ENCODE measurements at places on chromosomes 7 and 10.

DNA sequence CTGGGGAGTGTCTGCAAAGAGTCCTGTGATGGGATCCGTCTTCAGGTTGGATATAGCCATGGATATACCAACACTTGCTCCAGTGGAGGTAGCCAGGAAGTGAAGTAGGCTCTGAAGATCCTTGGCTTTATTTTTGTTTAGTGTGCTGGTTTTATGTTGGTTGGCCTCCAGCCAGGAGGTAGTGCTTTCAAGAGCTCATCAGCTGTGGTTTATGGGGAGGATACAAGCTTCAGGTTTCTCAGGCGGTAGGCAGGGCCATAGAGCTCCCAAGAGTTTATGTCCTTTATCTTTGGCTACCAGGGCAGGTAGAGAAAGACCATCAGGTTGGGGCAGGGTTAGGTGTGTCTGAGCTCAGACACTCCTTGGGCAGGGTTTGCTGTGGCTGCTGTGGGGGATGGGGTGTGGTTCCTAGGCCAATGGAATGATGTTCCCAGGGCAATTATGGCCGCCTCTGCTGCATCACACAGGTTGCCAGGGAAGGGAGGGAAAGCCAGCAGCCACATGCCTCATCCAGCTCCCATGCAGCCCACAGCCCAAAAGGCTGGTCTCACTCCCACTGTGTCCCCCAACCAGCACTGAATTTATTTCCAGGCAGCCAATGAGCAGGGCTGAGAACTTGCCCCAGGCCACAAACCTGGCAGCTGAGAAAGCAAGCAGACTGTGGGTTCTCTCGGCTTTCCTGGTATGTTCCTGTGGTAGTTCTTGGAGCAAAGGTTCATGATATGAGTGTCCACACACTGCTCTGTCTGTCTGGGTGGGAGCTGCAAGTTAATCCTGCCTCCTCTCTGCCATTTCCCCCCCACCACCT is 67.0 kb upstream of the PRLHR start:
- DNase-seq = no peak

DNA sequence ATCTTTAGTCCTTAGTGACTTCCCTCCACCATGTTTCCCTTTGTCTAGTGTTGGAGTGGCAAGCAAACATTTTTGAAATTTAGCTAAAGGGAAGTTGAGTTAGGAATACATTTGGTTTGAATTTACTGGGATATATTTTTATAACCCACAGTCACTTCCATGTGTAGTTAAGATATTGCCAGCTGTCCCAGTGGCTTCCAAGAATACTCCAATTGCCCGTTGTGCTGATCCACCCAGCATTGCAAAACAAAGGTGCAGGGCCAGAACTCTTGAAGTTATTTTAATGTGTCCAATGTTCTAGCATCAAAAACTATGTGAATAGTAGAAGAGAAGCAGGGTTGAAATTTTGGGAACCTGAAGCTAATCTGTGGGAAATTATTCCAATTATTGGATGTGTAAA is 2.5 kb upstream of the P4HA1 start:
- no peak for DNase-seq

DNA sequence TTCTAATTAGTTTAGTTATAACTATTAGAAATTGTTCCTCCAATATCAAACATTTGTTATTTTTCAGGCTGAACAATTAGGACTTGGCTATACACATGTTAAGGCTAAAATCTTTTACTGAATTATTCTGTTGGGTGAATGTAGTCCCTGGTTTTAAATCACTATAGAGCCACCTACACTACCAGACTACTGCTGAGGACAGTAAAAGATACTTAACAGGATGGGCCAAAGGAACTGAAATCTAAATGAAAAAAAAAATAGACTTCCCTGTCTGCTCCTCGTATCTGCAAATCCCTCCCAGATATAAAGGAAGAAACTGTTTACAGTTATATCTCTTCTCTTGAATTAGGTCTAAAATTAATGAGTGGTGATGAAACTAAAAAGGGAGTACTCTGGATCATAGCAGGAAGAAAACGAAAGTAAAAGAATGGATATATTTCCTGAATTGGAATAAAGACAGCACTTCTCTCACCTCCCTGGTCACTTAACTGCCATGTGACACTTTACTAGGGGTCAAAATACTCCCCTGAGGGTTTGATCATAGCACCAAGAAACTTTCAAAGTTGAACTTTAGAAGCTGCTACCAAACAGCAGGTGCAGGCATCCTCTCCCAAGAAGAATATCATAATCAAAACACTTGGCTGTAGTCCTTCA is 12.7 kb downstream of the FBXW4 start:
- DNase-seq = no peak

DNA sequence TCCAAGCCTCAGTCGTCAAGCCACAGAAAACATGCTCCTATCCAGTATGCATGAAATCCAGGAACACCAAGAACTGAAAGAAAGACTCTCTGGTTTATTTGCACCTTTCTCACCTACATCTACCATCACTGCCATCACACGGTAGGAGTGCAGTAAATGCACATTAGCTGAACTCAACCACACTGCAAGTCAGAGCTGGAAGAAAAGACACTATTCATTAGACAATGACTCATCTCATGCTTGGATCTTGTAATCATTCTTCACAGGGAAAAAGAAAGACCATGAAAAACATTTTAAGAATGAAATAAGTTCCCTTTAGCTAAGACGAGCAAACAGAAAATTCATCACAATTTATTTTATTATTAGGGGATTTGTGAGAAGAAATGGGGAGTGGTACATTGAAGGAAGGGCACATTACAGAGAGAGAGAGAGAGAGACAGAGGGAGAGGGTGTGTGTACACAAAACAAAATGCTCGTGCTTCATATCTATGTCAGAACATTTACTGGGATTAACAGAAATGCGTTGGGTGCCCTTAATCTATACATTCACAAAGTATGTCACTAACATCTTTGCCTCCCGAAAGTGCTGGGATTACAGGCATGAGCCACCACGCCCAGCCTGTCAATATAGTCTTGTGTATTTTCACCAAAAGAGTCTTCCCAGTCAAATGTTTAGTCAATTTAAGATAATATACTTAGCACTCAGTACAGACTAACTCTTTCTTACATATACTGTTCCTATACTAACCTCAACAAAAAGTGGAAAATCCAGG is 324.9 kb downstream of the PARD3 start:
- no peak for DNase-seq

DNA sequence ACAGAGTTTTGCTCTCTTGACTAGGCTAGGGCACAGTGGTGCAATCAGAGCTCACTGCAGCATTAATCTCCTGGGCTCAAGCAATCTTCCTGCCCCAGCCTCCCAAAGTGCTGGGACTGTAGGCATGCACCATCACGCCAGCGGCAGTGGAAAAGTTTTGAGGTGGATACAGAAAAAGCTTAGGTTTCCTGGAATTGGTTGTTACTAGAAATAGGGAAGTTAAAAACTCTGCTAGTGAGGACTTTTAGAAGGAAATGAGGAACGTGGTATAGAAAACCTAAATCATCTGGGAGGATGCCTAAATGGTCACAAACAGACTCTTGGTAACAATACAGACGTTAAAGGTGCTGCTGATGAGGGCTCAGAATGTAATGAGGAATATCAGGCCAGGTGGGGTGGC is 10.9 kb upstream of the SNX8 start:
- no peak for DNase-seq

GRCh38 chr10:2456834-2457233 is 610.5 kb upstream of the PFKP start:
- DNase-seq = no peak

DNA sequence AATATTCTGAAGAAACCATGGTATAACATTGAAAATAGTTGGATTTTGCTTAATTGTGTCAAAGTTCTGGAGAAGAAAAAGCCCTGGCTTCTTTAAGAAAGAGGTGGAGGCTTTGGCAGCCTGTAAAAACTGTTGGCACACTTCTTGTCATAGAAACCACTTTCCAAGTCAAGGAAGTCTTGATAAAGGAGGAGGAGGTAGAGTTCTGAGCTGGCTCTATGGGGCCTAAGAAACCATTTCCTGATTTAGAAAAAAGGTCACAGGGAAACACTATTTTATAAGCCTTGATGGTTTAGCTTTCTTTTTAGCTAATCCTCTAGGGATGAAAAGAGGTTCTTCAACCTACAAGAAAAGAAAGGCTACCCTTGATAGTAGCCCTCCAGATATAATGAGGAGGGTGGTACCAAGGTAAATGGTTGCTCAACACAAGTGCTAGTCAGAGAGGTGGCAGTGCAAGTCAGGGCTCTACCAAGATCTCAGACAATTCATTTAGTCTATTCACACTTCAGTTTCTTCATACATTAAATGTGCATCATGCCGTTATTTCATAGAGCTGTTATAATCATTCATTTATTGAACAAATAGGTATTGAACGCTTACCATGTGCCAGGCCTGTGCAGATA is 346.9 kb downstream of the RNLS start:
- no peak for DNase-seq

- no peak for DNase-seq
Measured at GRCh38 chr10:133124357-133125211, 35.4 kb upstream of the KNDC1 start.

- DNase-seq = no peak
Measured at GRCh38 chr10:7872041-7872442, 53.7 kb downstream of the TAF3 start.

DNA sequence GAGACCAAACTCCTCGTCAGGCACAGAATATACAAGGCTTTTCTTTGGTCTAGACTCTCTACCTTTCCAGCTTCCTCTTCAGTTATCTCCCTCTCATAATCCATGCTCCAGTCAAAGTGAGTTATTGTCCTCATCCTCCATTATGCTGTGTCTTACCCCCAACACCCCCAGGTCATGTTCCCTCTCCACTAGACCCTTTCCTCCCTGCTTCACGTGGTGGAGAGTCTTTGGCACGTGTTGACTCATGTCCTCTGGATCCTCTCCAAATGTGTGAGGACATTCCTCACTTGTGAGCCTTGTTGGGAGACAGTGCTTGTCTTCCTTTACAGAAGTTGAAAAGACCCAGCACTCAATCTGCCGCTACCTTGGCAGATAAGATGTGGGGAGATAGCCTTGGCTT is 36.0 kb upstream of the DLD start:
- no peak for DNase-seq

DNA sequence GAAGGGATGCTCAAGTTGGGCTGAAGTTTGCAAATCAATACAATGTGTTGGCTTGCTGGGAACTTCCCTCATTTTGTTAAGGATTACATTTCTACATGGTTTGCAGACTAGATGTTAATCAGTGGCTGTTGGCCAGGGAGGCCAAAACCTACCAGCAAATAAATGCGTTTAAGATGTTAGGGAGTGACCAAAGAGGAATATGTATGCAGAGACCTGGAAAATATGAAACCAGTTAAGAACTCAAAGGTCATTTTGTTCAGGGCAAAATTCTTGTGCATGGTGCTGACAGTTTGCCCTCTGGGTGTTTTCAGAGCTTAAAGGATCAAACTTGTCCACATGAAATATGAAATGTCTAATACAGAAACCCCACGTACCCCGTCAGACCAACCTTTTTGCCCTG is 30.3 kb downstream of the GATA3 start:
- DNase-seq = no peak

DNA sequence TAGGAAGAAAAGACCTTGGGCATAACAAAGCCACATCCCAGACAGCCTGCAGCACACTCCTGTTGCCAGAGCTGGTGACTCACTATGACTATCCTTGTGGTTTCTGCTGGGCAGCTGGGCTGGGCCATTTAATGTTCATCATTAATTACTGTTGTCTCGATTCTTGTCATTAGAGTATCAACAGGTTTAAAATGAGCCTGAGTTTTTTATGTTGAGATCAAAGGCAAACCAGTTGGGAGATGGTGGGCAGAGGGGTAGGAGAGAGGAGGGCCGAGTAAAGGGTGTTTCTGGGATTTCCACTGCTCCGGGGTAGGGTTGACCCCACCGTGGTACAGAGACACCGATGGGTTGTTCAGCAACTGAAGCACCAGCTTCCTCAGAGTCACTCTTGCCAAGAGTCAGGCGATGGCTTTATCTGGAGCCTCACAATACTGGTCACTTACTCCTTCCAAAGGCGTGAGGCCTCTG is 128.7 kb upstream of the LYZL1 start:
- DNase-seq = no peak

DNA sequence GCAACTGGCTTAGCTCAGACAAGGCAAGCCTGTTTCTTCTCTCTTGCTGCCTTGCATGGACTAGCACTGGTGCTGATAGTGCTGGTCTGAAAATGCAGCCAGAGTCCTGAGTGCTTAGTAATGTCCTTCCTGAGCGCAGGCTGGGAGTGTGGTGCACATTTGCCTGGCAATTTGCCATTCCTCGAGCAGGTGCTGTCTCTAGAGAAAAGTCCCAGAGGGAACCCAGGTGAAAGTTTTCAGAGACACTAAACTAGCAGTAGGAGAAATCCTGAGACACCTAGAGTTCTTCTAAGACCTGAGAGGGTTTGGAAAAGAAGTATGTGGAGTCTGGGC is 1.9 kb downstream of the SFTPD start:
- no peak for DNase-seq

DNA sequence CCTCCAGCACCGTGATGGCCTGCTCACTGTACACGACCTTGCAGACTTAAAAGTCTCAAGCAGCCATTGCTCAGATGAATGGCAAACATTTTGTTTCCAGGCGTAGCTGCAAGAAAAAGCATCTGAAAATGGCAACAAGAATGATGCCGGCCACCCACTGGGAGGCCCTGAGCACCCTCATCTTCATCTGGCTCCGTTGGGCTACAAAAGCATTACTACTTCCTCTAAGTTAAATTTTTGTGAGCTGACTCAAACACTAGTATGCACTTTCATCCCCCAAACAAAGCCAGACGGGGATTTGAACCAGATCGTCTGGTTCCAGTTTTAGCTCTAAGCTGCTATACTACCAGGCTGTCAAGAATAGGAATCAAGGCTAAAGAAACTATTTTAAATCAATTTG is 116.6 kb upstream of the CDK1 start:
- no peak for DNase-seq

- no peak for DNase-seq
Measured at GRCh38 chr7:16660702-16661464, 14.9 kb downstream of the BZW2 start.

- no peak for DNase-seq
Measured at GRCh38 chr10:20984662-20985061, 87.6 kb upstream of the NEBL start.

DNA sequence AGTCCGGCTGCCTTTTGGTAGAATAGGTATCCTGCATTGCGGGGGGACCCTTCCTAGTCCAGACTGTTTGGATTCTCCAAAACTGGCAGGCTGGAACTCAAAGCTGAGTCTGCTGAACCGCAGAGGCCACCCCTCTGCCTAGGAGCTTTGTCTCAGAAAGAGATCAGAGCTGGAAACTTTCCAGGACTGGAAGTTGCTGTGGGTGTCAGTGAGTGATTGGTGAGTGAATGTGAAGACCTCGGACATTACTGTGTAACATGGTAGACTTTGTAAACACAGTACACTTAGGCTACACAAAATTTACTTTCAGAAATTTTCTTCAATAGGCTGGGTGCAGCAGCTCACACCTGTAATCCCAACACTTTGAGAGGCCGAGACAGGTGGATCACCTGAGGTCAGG is 103.8 kb downstream of the DNAJC1 start:
- DNase-seq = no peak

GRCh38 chr7:28086198-28086597 is 94.4 kb downstream of the JAZF1 start:
- no peak for DNase-seq

GRCh38 chr10:15809450-15809849 is 50.9 kb downstream of the MINDY3 start:
- no peak for DNase-seq

GRCh38 chr10:9009505-9009904 is 955.0 kb downstream of the GATA3 start:
- DNase-seq = no peak

Data from hypothalamus (tissue), 51 donors.